NB4 (cell line): ENCODE measurements at places on chromosomes 1 and 21.

- peak; percentile 80 for DNase-seq
These were observed 10.8 kb upstream of the PLEKHG5 start for GRCh38 chr1:6502000-6502891.

- DNase-seq: no peak
These were observed 376.7 kb downstream of the S1PR1 start for GRCh38 chr1:101613546-101613945.

DNA sequence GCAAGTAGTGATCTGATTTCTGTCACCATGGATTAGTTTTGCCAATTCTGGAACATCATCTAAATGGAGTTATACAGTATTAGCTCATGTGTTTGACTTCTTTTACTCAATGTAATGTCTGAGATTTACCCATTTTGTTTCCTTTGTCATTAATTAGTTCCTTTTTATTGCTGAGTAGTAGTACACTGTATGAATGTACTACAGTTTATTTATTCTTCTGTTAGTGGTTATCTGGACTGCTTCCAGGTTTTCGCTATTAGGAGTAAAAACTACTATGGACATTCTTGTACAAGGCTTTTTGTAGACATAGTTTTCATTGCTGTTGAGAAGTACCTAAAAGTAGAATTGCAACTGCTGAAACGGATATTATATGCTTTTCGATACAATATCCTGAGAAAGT, 14.1 kb downstream of the SUCO start:
- no peak for DNase-seq

DNA sequence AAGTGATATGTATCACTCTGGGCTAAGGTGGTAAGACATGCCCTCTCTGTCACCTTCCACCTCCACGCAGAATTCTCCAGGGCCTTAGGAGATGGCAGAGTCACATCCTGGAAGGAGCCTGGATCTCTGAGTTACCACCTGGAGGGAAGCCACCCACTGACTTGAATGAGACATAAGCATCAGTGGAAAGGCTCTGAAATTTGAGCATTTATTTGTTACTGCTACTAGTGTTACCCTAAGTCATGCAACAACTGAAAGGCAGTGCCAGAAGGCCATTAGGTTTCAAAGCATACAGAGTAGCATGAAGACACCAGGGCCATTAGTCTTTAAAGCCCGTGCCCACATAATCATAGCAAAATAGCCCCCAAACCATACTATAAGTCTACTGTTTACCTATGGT, 230.3 kb upstream of the IRF2BP2 start:
- DNase-seq: no peak

DNA sequence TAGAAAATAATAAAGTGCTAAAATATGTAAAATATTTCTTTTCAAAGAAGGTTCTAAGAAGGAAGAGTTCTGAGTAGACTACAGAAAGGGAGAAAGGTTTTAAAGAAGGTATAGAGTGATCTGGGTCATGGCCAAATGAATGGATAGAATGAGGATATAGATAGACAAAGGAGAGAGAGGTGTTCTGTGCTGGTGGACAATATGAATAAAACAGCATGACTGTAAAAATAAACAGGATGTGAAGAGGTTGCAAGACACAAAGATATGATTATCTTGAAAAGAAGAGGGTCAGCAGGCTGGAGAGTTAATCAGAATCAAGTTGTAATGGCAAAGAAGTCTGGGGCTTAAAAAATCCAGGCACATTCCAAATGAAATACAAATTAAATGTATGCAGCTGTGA, 86.7 kb upstream of the GNG4 start:
- no peak for DNase-seq

DNA sequence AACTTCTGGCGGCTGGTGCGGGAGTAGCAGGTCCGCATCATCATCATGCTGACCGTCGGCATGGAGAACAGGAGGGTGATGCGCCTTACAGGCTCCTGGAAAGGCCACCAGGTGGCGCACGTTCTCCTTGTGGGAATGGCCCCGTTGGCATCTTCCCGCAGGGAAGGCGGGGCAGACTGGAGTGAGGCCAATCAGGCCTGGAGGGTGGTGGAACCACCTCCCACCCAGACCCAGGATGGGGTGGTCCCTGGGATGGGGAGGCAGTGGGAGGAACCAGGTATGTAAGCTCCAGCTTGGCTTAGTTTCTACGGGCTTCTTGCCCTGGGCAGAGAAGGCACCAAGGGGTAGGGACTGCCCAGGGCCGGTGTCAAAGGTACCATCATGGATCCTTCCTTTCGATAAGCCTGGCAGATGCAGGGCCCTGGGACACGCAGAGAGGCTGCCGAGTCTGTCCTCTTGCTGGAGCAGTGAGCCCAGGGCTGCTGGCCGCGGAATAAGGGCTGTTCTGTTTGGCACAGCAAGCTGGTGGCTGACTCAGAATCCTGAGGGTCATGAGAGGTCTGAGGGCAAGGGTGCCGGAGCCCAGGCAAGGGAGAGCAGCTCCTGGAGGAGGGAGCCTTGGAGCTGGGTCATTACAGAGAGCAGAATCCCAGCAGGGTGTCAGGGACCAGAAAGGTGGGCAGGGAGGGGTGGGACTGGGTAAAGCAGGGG, 8.7 kb upstream of the LGR6 start:
- DNase-seq: peak; percentile 84
